ENCODE measurements at places on chromosomes 3 and 15. TPM values are rescaled to one million over a fixed set of nuclear protein-coding genes. Genes with fewer than 3 reads are reported as not detected.

DNA sequence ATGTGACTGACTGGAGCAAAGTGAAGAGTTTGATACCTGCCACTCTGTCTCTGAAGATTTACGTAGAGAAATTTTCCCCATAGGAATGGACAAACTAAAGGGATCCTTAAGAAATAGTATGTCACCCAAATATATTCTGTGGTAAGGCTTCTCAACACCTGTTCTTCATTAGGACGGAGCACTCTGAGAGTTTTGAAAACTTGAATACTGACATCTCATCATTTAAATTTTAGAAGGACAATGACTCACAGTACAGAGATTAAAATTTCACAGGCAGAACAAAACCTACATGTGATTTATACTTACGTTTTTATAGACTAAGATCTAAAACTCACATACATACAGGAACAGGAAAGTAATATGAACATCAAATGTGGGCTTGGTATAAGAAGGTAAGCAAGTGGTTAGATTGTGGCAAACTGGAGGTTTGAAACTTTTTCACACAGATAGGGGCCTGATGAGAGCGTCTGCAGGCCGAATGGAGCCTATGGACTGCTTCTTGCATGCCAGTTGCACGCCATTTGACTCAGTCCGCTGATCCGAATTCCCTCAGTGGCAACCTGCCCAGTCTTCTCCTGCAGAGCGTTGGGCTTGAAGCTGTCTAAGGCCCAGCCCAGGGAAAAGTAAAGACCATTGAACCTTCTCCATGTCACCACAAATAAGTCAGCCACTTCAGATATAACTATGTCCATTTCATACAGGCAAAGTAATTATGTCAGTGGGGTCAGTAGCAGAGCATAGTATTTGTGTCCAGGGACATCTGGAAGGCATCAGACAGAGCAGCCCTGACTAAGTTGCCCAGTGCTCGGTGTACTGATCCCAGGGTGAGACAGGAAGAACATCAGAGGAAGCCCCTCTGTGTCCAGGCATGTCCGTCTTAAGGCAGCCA is 45.7 kb downstream of the ZBTB38 start:
- H3K4me3 ChIP-seq, result no peak overlapping the region
- H3K4me1 ChIP-seq, result peaks cover 94% of the 10 kb centered on the region
- H3K27me3 ChIP-seq, result no peaks in the 10 kb centered on the region
- DNase-seq, result peak; percentile 57
- H3K36me3 ChIP-seq, result no peaks in the 10 kb centered on the region

The ACKR2 gene
- 2.4 TPM for total RNA-seq

The MINAR1 gene
- 0.14 TPM for total RNA-seq

The LDHAL6B gene
- total RNA-seq, result not detected

DNA sequence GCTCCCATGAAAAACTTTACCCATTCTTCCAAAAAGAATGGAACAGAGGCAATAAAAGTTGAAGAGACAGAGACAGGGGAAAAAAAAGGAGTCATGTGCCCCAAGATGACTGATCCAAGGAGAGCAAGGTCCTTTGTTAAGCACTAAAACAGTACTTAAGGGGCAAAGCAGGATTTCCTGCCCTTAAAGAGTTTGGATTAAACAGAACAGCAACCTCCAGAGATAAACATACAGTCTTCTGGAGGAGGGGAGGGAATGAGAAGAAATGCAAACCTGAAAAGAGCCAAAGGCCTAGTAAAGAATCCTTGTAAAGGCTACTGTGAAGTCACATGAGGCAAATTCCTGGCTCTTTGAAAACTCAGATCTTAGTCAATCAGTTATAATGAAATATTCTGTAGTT is 38.2 kb downstream of the SHQ1 start:
- no peaks in the 10 kb centered on the region for H3K27me3 ChIP-seq
- H3K27ac ChIP-seq, result no peak overlapping the region
- H3K36me3 ChIP-seq, result no peaks in the 10 kb centered on the region

Data from heart left ventricle (tissue), 16 donors.